ENCODE measurements at places on chromosomes 7 and 10.

DNA sequence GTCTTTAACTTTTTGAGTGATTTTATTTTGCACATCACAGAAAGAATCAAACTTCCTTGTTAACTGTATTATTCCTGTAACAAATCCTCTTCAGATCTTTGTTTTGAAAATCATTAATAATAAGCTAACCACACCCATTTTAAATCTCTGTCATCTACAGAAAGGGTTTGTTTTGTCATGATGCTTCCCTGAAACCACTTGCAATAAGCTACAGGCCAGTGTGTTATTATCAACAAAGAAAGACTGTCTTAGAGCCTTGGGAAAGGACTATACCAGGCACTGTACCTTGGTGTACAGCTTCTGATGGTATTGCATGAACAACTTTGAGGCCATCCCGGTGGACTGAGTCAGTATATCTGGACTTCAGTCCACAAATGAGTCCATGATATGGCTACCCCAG, 145.3 kb upstream of the FAM3C start:
- DNase-seq = no peak

- DNase-seq = no peak
Observed at GRCh38 chr7:55439627-55440026, 74.5 kb downstream of the LANCL2 start.

DNA sequence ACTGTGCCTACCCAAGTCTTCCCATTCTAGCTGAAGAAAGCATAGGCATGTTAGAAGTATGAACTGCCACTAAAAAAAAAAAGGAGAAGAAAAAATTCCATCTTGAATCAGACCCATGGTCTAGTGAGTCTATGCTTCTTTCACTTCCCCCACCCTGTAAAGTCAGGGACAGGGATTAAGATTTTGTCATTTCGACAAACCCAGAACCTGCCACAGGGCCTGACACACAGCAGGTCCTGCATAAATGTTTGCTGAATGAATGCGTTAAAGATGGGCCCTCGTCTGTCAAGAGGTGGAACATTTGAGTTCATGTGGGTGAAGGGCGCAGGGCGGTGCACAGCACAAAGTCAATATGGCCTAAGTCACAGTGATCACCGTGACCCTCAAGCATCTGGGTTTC, 4.9 kb downstream of the HIPK2 start:
- no peak for DNase-seq

DNA sequence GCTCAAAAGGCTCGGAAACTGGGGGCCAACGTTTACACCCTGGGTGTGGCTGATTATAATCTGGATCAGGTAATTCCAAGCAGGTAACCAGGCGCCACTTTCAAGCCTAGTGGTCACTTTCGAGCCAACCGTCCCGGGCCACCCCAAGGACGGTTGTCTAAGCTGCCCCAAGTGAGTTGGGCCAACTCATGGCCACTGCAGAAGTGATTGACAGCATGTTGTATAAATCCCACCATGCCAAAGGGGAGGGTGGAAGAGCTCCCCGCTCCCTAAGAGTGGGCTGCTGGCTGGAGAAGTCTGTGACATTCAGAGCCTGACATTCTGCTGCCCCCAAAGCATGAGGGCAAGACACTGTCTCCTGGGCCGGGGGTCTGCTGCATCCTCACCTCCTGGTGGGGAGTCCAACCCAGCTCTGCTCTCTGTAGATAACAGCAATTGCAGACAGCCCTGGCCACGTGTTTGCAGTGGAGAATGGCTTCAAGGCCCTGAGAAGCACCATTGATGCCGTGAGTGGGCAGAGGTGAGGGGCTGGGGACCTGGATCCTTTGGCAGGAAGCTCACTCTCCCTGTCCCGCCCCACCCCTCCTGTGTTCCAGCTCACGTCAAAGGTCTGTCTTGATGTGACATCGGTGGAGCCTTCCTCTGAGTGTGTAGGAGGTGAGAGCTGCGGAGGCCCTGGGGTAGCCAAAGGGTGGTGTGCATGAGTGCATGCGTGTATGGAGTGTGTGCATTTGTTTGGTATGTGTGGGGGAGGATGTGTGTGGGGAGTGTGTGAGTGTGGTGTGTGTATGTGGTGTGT, 10.8 kb downstream of the ANTXRL start:
- no peak for DNase-seq

DNA sequence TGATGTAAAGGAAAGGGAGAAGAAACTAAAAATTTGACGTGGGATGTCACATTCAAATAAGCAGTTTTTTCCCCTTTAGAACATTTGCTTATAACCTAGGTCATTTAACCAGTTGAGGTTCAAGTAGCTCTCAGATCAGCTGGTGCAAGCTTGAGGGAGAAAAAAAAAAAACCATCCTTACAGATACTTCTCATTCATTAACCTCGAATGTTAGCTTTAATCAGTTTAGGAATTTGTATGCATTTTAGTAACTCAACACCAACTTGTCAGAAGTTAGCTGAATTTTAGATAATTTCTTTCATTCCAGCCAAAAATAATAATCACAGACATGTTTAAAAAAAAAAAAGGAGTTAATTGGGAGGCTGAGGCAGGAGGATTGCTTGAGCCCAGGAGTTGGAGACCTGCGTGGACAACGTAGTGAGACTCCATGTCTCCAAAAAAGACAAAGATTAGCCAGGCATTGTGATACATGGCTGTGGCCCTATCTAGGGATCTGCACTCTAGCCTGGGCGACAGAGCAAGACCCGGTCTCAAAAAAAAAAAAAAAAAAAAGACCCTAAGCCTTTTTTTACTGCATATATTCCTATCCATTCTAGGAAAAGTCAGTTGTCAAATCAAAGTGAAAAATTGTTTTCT, 46.2 kb downstream of the BMPR1A start:
- no peak for DNase-seq

DNA sequence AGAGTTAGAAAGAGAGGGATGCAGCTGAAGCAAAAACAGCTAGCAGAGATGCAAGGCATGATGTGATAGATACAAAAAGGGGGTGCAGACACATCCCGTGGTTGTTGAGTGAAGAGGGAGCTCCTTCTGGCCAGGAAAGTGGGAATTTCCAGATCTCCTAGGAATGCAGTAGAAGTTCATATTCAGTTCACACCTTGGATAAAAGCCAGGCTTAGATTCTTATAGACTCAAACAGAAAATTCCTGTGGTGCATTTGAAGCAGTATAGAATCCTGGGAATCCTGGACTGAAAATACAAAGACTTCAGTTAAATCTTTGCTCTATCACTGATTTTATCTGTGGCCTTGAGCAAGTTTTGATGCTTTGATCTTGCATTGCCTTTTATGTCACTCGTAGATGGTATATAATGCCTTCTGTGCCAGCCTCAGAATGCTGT, 33.9 kb downstream of the SGPL1 start:
- DNase-seq = peak; percentile 85

GRCh38 chr10:44284198-44285084, 100.5 kb downstream of the CXCL12 start:
- DNase-seq = no peak

DNA sequence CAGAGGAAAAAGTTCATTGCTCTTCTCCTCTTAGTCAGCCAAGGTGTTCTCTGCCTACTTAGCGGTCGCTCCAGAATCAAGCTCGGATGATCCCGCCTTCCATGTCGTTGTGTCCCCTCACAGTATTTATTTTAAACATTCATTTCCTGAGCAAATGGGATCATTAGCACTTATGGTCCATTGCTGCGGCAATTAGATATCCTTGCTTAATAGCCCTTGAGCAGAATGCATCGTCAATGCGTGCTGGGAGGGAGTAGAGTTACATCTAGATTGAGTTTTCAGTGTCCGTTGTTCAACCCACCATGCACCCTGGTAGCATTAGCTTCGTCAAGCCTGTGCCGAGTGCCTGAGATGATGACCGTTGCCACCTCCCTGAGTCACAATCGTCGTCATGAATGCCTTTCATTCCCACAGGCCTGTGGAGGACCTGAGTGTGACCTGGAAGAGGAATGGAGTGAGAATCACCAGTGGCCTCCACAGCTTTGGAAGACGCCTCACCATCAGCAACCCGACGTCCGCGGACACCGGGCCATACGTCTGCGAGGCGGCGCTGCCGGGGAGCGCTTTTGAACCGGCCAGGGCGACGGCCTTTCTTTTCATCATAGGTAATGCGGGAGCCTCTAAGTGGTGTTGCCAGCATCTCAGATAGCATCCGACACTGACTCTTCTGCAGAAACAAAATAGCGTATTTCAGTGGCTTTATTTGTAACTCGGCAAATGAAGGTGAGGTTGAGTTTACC, 650.4 kb downstream of the SDK1 start:
- DNase-seq = no peak

- DNase-seq = peak; percentile 80
Observed at GRCh38 chr7:84647797-84648757, 453.5 kb upstream of the SEMA3A start.

GRCh38 chr7:15527648-15528047, 34.2 kb downstream of the AGMO start:
- no peak for DNase-seq

- peak; percentile 53 for DNase-seq
Observed at GRCh38 chr10:31754803-31755624, 173.6 kb downstream of the ARHGAP12 start.

DNA sequence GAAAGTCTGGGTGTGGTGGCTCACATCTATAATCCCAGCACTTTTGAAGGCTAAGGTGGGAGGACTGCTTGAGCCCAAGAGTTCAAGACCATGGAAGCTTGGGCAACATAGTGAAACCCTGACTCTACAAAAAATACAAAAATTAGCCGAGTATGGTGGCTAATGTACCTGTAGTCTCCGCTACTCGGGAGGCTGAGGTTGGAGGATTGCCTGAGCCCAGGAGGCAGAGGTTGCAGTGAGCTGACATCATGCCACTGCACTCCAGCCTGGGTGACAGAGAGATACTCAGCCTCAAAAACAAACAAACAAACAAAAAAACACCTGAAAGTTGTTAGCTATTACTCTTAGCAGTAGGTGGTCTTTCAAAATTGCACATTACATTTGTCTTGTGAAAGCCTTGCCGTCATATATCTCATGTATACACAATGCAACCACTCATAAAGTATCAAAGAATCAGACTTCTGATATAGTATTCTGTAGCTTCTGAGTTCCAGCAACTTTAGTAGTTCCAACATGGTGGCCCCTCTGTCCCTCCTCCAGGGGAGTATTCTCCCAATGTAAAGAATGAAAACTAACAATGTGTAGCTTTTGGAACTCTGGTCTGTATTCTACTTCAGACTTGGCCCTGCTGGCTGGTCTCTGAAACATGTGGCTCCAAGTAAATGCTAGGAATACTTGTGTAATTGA, 101.5 kb downstream of the ZNF92 start:
- DNase-seq = no peak

GRCh38 chr7:30510124-30511075, 5.8 kb upstream of the GGCT start:
- peak; percentile 24 for DNase-seq

DNA sequence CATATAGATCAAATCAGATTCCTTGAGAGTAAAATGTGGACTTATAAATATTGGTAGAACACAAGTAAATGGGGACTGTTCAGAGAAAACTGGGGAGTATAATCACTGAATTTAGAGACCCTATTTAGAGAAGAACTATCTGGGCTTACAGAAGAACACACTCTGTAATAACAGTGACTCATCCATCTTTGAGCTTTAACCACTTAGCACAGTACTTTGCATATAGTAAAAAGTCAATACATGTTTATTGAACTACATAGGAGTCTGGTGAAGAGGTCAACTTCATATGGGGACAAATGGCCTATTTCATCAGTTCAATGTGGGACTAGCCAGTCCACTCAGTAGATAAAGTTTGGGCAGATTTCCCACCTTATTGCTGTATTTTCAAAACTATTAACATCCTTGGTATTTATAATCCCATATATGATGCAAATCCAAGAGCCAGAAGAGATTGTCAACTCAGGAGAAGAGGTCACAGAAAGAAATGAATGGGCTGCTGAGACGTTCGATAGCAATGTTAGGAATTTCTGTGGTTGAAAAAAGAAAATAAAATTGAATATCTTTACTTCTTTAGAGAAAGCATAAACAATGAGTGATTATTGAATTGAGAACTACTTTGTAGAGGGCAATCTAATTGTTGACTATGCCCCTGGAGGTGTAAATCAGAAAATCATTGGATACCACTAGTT, 119.3 kb upstream of the CACNA2D1 start:
- DNase-seq = peak; percentile 46

DNA sequence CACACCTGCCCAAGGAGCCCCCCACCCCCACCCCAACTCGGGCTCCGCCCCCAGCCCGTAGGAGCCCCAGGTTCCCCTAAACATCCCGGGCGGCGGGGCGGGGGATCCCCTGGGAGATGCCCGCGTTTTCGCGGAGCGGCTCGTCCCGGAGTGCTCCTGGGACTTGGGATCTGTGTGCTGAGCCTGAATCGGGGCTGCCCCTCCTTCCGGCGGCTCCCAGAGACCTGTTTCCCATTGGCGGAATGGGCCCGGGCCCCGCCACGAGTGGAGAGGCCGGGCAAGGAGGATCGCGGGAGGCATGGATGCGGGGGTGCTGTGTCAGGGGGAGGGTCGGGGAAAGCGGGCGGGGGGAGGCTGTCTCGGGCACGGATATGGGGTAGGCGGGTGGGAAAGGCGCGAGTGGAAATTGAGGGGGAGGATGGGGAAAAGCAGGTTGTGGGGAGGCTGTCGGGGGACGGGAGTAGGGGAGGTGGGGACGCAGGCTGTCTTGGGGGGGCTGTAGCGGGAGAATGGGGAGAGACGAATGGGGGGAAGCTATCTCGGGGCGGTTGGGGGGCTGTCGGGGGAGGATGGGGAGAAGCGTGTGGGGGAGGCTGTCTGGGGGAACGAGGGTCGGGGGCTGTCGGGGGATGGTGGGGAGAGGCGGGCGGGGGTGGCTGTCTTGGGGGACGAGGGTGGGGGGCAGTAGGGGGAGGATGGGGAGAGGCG, 572 bp upstream of the BHLHA15 start:
- no peak for DNase-seq

- no peak for DNase-seq
Observed at GRCh38 chr7:158613481-158613880, 25.9 kb upstream of the PTPRN2 start.

DNA sequence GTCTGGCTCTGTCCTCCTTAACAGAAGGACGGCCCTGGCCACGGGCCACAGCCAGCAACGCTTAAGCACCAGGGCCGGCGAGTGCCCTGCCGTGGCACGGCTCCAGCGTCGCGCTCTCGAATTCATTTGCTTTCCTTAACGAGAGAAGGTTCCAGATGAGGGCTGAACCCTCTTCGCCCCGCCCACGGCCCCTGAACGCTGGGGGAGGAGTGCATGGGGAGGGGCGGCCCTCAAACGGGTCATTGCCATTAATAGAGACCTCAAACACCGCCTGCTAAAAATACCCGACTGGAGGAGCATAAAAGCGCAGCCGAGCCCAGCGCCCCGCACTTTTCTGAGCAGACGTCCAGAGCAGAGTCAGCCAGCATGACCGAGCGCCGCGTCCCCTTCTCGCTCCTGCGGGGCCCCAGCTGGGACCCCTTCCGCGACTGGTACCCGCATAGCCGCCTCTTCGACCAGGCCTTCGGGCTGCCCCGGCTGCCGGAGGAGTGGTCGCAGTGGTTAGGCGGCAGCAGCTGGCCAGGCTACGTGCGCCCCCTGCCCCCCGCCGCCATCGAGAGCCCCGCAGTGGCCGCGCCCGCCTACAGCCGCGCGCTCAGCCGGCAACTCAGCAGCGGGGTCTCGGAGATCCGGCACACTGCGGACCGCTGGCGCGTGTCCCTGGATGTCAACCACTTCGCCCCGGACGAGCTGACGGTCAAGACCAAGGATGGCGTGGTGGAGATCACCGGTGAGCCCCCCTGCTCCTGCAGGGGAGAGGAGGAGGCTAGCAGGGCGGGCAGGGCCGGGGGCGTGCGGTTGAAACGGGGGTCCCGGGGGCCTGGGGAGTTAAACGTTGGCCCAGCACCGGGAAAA, at the start of gene HSPB1:
HSPB1 (plus strand) TSS at position 327 of the 855 bp plus-strand sequence; CDS start at position 367, 40 bp downstream.
- peak; percentile 47 for DNase-seq

Measured in astrocyte of the cerebellum (primary cell).